ENCODE measurements at places on chromosomes 7 and 10.

GRCh38 chr7:143408686-143409561 lies at the start of gene EPHA1:
Gene EPHA1 (minus strand): TSS chr7:143408856. CDS start chr7:143408805, 51 bp downstream.
- peak; percentile 36 for DNase-seq

- DNase-seq, result no peak
Measured at GRCh38 chr10:17255512-17255911, 27.5 kb downstream of the VIM start.

GRCh38 chr7:15967551-15967950 lies 281.1 kb upstream of the MEOX2 start:
- no peak for DNase-seq

DNA sequence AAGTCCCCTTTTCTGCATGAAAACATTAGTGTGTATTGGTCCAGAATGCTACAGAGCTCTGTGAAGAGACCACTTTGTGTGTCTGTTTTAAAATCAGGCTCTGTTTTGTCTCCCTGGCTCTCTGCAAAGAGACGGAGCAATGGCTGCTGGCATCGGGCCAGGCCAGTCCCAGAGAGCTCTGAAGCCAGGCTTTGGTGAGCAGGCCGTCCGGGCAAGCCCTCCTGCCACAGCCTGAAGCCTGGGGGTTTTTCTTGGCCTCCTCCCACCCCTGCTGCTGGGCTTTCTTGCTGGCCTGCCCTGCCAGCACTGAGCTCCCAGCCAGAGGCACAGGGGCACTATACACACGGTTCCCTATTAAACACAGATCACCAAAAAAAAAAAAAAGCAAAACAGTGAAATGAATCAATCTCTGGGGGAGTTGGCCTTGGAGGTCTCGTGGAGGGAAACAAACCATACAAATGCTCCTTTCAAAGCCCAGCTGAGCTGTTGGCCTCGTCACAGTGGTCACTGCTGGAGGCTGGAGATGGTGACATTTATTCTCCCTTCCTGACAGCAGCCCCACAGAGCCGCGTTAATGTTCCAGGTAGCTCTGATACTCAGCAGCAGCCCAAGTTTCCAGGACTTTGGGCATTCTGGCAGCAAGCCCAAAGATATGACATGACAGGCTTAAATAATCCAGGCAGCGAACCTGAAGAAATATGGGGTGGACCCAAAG lies 237.2 kb downstream of the TCF7L2 start:
- DNase-seq, result no peak

DNA sequence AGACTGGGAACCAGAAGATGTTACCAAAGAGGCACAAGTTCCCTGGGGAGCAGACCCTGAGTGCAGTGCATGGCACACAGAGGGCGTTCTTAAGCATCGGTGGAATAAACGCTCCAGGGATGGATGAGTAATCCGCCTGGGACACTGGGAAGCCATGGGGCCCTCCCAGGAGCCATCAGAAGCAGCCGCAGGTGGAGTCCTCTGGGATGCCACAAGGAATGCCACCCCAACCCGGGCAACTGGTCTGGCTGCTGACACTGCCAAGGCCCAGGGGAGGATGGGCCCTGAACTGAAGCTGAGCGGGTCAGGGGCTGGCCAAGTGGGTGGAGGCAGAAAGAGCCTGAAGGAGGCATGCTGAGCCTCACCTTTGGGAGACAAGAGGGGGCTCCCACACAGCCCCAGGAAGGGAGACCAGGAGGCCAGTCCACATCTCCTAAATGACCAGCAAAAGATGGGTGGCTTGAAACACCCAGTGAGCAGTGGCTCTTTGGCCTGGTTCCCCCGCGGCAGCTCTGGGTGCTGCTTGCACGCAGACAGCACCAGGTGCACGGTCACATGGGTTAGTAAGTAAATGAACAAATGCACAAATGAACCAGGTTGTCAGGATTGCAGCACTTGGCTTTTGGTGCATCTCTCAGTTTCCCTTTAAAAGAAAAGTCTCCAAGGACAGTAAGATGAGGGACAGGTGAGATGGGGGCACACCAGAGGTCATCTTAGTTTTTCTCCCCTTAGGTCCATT lies 141.3 kb upstream of the ZMIZ1 start:
- DNase-seq, result no peak

- DNase-seq, result no peak
Measured at GRCh38 chr10:77492368-77492994, 145.1 kb downstream of the KCNMA1 start.

- no peak for DNase-seq
Measured at GRCh38 chr10:4470231-4470835, 355.7 kb upstream of the AKR1E2 start.

DNA sequence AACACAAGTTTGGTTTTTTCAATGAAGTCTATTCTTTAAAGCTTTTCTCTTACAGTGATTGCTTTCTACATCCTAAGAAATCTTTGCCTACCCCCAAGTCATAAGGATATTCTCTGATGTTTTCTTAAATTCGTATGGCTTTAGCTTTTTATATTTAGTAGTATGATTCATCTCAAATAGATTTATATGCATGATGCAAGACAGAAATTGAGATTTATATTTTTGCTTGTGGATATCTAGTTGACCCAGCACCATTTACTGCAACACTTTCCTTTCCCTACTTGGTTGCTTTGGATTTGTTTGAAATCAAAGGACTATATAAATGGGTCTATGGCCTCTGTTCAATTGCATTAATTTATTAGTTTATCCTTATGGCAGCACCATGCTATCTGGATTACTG lies 113.9 kb downstream of the ZNF438 start:
- DNase-seq, result no peak

- DNase-seq, result no peak
Measured at GRCh38 chr7:45682358-45682735, 108.2 kb downstream of the ADCY1 start.

- DNase-seq, result no peak
Measured at GRCh38 chr7:12089951-12090756, 120.9 kb upstream of the TMEM106B start.

DNA sequence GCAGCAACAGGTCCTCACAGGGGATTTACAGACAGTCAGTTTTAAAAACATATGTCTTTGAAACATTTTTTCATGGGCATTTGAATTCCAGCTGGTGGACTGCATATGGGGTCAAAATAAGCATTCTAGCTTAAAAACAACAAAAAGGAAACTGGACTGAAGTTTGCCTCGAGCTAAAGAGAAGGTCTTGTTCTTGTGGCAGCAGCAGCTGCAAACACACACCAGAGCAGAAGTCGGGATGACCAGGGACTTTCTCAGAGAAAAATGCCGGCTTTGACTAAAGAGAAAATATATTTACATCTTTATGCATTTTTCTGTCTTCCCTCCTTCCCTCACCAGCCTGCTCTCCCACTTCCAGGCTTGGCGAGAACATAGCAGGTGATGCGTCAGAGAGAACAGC lies 361.4 kb downstream of the CXCL12 start:
- no peak for DNase-seq

GRCh38 chr10:35781643-35782035 lies 139.5 kb upstream of the FZD8 start:
- DNase-seq, result no peak

DNA sequence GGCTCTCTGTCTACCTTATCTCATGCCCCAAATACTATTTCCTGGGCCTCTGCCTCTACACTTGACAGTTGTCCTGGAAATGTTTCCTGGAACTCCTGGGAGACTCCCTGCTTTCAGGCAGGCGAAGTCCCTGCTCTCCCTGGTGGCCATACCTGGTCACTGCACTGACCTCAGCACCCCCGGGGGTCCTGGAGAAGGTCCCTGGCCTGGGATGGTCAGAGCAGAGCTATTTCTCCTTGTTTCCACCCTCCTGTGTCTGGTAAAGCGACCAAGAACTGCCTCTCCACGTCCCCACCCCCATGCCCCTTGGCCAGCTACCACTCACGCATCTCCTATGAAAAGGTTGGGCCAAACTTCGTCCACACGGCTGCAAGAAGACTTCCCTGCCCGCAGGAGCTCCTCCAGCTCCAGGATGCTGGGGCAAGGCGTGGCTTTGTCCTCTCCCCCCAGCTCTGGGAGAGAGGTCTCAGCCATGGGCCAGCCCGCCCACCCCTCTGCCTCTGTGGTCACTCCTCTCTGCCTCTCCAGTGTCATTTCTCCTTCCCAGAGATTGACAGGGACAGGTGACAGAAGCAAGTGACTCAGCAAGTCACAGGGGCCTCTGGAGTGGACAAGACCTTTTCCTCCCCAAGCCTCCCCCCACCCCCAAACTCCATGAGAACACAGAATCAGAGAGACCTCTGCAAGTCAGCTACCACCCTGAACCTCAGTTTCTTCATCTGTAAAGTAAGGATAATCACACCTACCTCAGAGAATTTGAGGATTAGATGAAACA lies 2.6 kb upstream of the SAMD8 start:
- no peak for DNase-seq

GRCh38 chr10:119316729-119317097 lies 109.3 kb downstream of the GRK5 start:
- DNase-seq, result no peak

GRCh38 chr10:21688870-21689269 lies 154.8 kb downstream of the MLLT10 start:
- no peak for DNase-seq

DNA sequence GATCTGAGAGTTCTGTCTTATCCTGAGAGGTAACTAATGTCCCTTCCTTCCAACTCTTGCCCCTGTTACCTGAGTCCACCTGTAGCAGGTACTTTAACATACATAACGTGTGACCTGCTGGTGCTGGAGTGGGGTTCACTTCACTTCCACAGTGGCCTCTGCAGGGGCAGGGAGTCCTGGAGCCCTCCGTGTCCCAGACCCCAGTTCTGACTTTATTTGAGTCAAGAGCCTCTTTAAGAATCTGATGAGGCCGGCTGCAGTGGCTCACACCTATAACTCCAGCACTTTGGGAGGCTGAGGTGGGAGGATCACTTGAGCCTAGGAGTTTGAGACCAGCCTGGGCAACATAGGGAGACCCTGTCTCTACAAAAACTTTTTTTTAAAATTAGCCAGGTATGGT lies 117.0 kb upstream of the RET start:
- no peak for DNase-seq

DNA sequence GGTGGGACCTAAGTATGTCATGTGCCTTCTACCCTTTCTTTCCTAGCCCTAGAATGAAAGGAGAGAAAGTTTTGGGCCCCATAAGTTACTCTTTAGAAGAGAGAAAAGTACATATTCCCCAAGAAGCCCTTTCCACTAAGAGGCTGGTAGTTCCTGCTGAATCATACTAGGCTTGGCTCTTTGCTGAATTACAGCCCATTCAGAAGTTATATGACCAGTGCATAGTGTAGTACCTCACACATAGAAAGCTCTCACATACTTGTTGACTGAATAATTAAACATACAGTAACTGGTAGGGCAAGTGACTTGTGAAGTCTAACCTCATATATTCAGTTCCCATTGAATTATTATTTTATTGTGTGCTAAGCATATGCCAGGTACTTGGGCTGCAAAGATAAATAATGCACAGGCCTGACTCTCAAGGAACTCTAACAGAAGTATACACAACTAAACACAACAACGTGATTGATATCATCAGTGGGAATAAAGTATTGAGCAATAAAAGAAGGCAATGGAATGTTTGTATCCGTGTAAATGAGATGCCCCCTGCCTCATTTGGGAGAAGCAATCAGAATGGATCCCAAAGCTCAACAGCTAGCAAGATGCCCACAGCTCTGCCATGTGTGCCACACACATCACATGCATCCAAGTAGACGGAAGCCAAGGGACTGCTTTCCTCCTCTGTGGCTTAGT lies 38.9 kb upstream of the UBN2 start:
- DNase-seq, result no peak

GRCh38 chr10:22308390-22308789 lies 7.8 kb upstream of the COMMD3 start:
- DNase-seq, result no peak

- no peak for DNase-seq
Measured at GRCh38 chr10:132774902-132775863, 10.8 kb downstream of the NKX6-2 start.

DNA sequence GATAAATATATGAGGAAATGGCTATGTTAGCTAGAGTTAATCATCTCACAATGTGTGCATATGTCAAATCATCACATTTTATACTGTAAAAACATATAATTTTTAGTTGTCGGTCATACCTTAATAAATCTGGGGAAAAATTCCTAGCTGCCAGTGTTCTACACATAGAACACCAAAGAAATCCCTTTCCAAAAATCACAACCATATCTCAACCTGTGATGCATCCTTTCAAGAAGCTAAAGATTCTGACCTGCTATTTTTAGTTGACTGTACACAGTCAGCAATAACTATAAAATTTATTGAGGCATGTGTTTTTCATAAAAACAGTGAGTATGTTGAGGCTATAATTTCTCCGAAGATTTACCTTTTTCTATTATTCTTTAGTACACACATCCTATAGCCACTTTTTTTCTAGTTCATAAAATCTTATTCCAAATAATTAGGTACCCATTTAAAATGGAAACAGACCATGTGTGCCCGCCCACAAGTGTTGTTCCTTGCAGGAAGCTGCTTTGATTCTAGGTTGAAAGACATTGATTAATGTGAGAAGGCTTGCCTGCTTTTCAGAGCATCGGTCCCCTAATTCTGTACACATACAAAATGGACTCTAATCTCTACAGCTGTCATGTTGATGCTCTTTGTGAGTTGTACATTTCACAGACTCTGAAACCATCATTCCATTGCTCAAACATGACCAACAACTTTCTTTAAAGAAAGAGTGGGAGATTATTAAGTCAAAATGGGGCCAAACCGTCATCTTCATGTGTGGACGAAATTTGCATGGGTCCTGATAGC lies 117.5 kb upstream of the LRRN3 start:
- no peak for DNase-seq

GRCh38 chr7:122123746-122124145 lies 20.3 kb downstream of the AASS start:
- no peak for DNase-seq

- DNase-seq, result no peak
Measured at GRCh38 chr10:107028236-107028635, 136.3 kb downstream of the SORCS1 start.

- DNase-seq, result no peak
Measured at GRCh38 chr7:36597090-36597773, 127.1 kb downstream of the AOAH start.

- DNase-seq, result no peak
Measured at GRCh38 chr10:99966306-99966705, 43.4 kb downstream of the DNMBP start.

DNA sequence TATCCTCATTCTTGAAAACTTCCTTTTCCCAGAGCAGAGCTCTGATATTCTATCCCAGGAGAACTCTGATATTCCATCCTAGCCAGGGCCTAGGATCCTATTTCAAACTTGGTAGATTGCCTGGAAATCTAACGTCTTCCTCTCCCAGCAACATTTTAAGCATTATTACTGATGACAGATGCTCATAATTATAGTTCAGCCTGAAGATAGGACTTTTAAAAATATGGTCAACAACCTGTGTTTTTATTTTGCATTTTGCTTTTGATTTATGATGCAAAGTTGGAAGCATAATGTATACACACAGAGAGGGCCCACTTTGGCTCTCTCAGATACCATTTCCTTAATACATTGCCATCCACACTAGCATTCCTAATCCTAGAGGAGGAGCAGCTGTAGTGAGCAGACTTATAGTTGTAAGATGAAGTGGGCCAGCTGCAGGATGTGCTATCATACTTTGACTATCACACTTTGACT lies 457.4 kb upstream of the TPK1 start:
- no peak for DNase-seq

- DNase-seq, result no peak
Measured at GRCh38 chr10:1611936-1612550, 125.3 kb downstream of the ADARB2 start.

GRCh38 chr10:34759161-34759836 lies 55.8 kb downstream of the PARD3 start:
- DNase-seq, result no peak

GRCh38 chr7:28806841-28807240 lies 151.3 kb downstream of the TRIL start:
- DNase-seq, result no peak

All from activated T-cell treated with anti-CD3 and anti-CD28 coated beads for 4 hours (primary cell).